ENCODE measurements at places on chromosomes 2 and 18.

DNA sequence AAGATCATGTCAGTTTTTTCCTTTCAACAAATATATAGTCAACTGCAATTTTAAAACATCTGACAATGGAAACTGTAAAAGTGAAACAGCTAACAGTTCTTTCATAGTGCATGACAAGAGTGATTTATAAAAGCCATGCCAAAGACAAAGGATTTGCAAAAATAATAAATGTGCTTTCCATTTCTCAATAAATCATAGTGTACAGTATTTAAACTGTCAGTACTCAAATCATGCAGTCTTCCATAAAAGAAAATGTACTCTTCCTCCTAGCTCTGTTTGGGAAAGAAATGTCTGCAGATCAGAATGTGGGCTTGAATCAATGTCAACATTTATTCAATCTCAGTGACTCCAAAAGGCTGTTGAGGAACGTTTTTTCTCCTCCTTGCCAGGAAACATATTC lies 131.7 kb upstream of the PDE1A start:
- DNase-seq: no peak

DNA sequence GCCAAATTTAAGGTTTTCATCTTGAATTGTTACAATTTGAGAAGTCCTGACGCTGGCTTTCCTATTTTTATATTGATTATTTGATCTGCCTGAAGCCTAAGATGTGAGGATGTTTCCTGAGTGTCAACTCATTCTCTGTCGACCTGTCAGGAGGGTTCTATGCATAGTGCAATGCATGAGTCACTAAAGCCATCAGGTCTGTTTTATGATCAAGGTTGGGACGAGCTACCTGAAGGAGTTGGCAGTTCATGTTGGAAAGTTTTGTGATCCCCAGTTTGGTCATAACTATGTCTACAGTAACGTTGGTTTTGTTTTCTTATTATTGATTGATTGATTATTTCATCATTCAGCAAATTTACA lies 71.2 kb downstream of the NABP1 start:
- DNase-seq: no peak

- DNase-seq: no peak
Observed at GRCh38 chr2:649426-650342, 27.5 kb downstream of the TMEM18 start.

- peak; percentile 12 for DNase-seq
Observed at GRCh38 chr2:70144443-70145143, 46.2 kb downstream of the C2orf42 start.

DNA sequence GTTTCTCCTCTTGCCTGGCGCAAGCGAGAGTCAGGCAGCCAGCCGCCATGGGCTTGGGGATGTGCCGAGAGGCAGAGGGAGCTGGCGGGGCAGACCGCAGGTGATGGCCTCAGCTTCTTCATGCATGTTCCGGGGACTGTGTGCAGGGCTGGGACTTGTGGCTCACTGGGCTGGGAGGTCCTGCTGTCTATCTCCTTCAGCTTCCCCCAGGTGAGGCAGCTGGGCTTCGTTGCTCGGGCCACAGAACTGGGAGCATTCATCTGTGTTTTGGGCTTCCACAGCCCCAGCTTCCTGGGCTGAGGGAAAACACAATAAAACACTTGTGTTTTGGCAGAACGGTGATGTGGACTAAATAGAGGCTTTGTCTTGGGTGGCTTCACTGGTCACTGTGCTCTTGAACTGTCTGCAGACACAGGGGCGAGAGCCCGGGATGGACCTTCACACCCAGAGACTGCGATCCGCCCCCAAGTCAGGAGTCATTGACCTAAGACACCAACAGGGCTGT lies 93.5 kb downstream of the DYSF start:
- DNase-seq: no peak

- peak; percentile 44 for DNase-seq
Observed at GRCh38 chr2:99615247-99615771, 125.5 kb upstream of the REV1 start.

GRCh38 chr2:150133623-150134022 lies 353.8 kb downstream of the RND3 start:
- DNase-seq: no peak

DNA sequence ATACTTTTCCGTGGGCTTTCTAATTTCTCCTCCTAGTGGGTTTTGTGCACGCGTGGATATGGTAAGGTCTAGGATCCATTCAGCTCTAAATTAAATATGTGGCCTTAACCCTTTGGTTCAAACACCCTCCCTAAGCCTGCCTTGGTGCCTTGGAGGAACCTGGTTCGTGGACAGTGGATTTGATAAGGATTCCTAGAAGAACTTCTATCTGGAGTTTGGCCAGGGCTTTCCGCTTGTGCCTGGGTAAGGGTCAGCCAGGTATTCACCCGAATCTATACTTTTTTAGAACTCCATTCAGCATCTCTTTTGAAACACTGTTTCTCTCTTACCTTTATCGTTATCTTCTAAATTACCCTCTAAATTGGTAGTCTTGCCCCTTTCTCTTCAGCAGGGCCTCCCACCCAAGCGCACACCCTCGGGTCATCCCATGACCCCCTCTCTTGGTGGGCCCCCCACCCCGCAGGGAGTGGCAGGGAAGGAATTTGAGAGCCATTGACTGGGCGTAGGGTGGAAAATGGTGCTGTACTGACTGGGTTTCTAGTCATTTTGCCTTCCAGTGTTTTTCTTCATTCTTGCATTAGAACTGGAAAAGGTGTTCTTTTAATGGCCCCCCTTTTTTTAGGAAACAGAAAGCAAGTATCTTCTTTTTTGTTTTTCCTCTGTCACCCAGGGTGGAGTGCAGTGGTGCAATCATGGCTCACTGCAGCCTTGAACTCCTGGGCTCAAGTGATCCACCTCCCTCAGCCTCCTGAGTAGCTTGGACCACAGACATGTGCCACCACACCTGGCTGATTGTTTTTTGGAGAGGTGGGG lies 1.8 kb downstream of the SOCS6 start:
- DNase-seq: no peak

GRCh38 chr2:218230882-218231281 lies 13.9 kb downstream of the ARPC2 start:
- DNase-seq: no peak

- no peak for DNase-seq
Observed at GRCh38 chr2:229970406-229970805, 48.1 kb downstream of the FBXO36 start.

GRCh38 chr2:52115750-52116149 lies 1083.8 kb upstream of the NRXN1 start:
- peak; percentile 94 for DNase-seq

GRCh38 chr2:98568161-98568956 lies 40.0 kb downstream of the COA5 start:
- DNase-seq: no peak

GRCh38 chr2:190637281-190637734 lies 11.6 kb upstream of the NAB1 start:
- DNase-seq: no peak

GRCh38 chr2:238251331-238251730 lies 11.5 kb upstream of the HES6 start:
- no peak for DNase-seq

DNA sequence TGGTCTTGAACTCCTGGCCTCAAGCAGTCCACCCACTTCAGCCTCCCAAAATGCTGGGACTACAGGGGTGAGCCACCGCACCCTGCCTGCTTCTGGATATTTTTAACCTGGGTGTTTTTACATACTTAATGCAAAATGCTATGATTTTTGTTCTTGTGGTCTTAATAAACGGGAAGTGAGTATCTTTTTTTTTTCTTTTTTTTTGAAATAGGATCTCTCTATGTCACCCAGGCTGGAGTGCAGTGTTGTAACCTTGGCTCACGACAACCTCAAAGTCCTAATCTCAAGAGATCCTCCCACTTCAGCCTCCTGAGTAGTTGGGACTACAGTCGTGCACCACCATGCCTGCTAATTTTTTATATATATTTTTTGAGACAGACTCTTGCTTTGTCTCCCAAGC lies 19.2 kb upstream of the ASXL2 start:
- no peak for DNase-seq

DNA sequence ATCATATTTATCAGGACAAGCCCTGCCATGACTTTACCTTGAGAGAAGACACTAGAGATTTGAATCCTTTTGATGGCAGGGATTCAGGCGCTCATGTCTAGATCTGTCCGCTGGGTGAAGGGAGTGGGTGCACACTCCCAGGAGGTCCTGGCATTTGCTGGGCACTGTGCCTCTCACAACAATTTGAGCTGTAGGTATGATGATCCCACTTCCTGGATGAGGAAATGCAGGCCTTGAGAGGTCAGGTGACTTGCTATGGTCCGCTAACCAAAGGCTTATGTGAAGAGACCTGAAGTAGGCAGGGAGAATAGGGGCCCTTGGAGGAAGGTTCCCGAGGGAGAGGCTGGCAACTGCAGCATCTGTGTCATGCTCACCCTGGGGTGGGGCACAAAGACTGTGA lies 206.1 kb downstream of the HAUS1 start:
- no peak for DNase-seq

DNA sequence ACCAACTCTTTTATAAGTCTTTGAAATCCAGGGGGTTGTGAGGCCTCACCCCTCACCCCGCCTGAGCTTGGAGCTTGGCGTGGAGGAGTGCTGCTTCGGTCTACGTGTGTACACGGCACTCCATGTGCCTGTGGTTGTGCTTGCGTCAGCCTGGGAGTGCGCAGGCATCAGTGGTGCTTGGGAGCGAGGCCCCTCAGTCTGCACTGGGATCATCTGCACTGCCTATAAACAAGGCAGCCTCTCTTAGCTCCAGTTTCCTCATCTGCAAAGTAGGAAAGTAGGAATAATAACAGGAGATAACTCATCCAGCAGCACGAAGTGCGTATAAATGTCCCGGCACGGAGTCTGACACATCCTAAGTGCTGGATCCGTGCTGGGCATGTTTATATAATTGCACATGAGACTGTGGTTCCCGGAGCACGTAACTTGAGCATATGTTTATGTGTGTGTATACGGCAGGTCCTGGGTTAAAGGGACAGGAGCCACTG lies 1.2 kb downstream of the GYPC start:
- no peak for DNase-seq

DNA sequence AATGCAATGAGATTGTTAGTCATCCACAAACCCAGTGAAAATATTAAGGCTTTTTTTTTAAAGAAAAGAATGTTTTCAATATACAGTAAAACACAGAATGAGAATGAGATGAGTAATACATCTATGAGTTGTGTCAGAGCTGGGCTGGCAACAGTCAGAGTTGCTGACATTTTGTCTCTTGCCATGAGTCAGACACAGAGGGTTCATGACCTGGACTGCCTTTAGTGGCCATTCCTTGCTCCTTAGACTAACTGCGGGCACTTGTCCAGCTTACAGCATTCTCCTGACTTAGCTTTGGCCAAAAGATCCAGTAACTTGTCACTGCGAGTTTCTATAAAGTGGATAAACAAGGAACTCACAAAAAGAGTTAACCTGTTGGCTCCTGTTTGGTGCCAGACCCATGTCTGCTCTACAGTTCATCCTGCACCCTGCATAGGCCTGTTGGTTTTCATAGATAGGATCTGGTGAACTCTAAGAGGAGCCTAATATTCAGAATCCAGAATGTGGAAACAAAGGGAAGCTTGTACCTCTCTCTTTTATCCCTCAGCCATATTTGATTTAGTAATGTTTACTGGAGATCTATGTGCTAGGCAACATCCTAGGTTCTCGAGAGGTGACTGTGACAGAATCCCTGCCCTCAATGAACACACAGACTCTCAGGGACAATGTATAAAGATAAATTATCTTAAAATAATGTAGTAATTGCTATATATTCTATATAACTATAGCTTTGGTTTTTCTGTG lies 391.5 kb upstream of the VWC2L start:
- DNase-seq: no peak

- DNase-seq: no peak
Observed at GRCh38 chr2:110946902-110947301, 173.8 kb upstream of the BCL2L11 start.

- DNase-seq: no peak
Observed at GRCh38 chr18:63444580-63444979, 22.3 kb upstream of the VPS4B start.

GRCh38 chr2:201126308-201127151 lies 10.6 kb downstream of the CFLAR start:
- DNase-seq: no peak

GRCh38 chr2:233802132-233802815 lies 24.1 kb downstream of the MROH2A start:
- DNase-seq: no peak

DNA sequence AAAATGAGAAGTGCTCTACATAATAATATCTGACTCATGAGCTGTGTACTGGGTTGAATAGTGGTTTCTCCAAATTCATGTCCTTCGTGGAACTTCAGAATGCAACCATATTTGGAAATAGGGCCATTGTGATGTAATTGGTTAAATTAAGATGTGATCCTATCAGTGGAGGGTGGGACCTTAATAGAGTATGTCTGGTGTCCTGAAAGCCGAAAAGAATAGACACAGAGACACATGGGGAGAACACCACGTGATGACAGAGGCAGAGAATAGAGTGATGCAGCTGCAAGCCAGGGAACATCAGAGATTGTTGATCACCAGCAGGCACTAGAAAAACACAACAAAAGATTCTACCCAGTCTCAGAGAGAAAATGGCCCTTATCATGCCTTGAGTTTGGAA lies 310.1 kb downstream of the EXOC6B start:
- no peak for DNase-seq

DNA sequence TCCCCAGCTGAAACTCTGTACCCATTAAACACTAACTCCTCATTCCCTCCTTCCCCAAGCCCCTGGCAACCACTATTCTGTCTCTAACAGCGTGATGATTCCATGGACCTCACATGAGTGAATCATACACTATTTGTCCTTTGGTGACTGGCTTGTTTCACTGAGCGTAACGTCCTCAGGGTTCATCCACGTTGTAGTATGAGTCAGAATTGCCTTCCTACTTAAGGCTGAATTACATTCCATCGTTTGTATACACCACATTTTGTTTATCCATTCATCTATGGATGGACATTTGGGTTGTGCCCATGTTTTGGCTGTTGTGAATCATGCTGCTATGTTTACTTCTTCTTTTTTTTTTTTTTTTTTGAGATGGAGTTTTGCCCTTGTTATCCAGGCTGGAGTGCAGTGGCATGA lies 19.6 kb upstream of the CABLES1 start:
- DNase-seq: no peak

DNA sequence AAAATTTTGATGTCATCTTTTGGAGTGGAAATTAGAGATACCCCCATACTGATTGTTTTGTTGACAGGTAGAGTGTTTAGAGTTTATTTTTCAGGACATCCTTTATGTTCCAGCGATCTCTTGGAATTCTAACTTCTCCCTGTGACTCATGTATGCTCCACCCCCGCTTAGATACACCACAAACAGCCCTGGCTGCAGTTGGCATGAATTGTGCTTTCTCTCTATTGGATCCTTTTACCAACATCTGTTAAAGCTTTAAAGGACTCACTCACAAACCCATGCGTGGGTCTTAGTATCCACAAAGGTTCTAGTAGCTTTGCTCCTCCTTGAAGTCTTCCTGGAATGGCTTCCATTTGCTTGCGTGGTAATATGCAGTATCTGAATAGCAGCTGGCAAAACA lies 409.5 kb upstream of the POU3F3 start:
- DNase-seq: no peak

Data from NCI-H524 (cell line).